ENCODE measurements at places on chromosomes 3 and 15. TPM values are rescaled to one million over a fixed set of nuclear protein-coding genes. Genes with fewer than 3 reads are reported as not detected.

The PLA2G4D gene
- not detected for total RNA-seq

The SLC6A11 gene
- not detected for total RNA-seq

The CHAC1 gene
- 6.7 TPM for total RNA-seq

- no peak for DNase-seq
Observed at GRCh38 chr3:4332111-4332510, 28.9 kb downstream of the SETMAR start.

GRCh38 chr3:133943639-133944141 is 48.0 kb upstream of the RAB6B start:
- DNase-seq: no peak

The CYP8B1 gene
- total RNA-seq: not detected

The ZMYND10 gene
- 3.5 TPM for total RNA-seq

DNA sequence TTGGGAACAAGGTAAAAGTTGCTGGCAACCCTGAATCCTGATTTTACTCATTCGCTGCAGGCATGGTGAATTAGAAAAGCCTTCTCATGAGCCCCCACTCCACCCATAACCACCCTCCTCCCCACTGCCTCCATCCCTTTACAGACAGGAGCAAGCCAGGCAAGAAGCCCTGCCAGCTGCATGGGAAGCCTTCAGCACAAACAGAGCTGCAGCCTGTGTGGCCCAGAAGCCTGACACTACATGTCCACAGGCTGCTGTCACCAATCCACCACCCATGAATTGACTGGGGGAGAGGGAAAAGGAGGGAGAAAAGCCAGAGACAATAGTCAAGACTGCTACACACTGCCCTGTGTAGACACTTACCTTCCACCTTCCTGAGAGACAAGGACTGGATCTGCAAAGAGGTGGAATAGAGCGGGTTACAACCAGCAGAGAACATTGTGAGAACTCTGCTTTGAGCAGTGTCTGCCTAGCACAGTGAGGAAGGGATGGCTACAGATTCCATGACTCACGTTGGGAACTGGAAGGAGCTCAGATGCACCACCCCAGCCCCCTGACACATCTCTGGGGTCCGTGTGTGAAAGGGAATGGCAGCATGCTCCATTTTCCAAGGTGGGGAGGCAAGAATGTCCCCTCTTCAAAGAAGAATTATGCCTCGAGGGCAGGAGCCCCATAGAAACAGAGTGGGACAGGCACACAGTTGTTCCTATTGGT is 33.9 kb downstream of the DZIP1L start:
- DNase-seq: no peak

DNA sequence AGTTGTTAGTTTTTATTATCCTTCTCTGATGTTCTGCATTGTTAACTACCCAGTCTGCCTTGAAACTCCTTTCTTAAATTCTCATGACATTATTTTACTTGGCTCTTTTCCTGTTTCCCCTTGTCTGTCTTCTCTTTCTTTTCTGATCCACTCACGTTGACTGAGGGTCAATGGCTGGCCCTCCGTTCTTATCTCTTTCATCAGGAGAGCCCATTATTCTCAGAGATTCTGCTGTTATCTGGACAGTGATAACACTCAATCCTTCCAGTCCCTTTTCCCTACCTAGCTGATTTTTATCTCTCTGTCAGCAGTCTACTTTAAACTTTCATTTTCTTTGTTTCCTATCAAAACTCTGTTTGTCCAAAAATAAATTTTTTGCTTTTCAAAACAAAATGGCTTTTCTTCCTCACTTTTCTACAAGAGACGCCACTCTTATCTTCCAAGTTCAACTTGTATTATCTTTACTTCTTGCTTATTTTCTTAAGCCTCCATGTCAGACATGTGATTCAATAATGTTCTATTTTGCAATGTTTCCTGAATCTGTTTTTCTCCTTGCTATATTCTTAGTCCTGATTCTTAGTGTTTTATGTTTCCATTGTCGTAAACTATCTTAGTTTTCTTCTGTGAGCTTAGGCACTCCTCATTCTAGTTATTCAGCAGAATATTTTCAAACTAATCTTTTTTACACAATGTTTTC is 120.2 kb downstream of the NEDD4 start:
- DNase-seq: no peak

The LRRC15 gene
- not detected for total RNA-seq

Data from activated CD4-positive, alpha-beta T cell treated with anti-CD3 and anti-CD28 coated beads, Interleukin-2, amount 10 ng/mL, durations not matched to agents 7 days and 5 days (primary cell).